Natural killer cell treated with Interleukin-12 subunit alpha and Interleukin-12 subunit beta and Interleukin-15 and Interleukin-18, amount 100 ng/mL, for 72 hours (primary cell): ENCODE measurements at places on chromosomes 11 and 22.

DNA sequence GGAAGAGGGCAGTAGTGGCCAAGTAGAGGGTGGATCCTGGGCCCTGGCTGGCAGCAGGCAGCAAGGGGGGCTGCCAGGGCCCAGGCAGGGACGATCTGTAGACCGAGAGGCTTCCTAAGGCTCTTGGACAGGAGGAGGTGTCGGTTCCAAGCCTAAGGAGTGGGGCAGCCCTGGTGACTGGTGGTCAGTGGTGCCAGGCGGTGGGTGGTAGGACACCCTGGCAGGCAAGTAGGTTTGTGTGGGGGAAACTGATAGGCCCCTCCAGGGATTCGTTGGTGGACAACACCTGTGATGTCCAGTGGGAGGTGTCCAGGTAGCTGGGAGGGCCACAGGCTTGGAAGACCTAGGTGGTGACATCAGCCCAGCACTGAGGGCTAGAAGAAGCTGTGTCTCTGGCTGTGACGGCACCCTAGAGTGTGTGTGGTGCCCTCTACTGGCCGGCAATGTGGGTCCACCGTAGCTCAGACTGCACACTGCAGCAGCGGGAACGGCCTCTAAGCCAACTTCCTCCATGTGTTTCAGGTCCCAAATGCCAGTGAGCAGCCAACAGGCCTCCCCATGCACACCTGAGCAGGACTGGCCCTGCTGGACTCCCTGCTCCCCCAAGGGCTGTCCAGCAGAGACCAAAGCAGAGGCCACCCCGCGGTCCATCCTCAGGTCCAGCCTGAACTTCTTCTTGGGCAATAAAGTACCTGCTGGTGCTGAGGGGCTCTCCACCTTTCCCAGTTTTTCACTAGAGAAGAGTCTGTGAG lies 9.4 kb upstream of the SAMM50 start:
- peak; percentile 74 for DNase-seq

DNA sequence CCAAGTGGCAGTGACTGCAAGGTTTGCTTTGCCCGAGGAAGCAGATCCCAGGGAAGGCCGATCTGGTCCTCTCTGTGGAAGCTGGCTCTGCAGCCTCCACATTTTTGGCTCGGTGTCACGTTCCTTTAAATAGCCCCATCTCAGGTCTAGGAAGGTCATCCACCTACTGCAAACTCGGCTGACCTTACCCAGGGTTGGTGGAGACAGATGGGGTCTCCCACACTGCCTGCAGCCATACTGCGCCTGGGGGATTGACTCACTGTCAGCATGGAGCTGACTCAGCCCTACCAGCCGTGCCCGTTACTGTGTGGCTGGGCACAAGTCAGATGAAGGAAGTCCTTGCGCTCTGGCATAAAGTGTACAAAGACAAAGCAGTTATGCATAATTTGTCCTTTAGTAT lies 16.9 kb downstream of the CDPF1 start:
- DNase-seq = no peak

DNA sequence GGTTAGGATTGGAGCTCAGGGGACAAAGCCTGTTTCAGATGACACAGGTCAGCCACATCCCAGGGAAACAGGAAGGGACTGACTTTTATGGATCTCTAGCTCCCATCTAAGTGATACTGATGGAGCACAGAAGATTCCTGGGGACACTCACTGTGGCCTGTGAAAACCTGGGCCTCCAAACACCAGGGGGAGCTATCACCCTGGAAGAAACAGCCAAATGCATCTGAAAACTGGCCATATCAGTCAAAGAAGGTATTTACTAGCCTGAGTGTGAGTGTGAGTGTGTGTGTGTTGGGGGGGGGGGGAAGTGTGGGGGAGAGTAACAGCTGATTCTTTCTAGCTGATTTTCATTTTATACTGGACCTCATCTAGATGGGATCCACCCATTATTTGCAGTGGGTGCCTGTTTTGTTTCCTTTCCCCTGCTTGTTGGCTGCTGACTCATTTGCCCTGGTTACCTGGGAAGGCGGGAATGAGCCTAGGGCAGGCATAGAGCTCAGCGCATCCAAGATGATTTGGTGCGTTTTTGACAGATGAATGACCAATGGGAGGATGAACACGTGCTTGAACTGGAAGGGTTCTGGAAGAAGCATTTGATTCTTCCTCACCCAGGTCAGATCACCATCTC lies 284.0 kb downstream of the KIRREL3 start:
- DNase-seq = no peak

GRCh38 chr22:38029370-38029769 lies 27.8 kb upstream of the PICK1 start:
- DNase-seq = no peak

- DNase-seq = peak; percentile 66
Observed at GRCh38 chr11:61254403-61255025, 13.5 kb downstream of the PGA5 start.

- DNase-seq = no peak
Observed at GRCh38 chr11:118091690-118092089, 4.9 kb upstream of the SMIM35 start.

DNA sequence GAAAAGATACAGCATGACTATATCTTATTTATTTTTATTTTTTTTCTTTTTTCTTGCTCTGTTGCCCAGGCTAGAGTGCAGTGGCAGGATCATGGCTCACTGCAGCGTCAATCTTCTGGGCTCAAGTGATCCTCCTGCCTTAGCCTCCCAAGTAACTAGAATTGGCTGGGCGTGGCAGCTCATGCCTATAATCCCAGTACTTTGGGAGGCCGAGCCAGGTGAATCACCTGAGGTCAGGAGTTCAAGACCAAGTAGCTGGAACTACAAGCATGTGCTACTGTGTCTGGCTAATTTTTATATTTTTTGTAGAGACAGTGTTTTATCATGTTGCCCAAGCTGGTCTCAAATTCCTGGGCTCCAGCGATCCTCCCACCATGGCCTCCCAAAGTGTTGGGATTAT lies 28.3 kb upstream of the CCDC134 start:
- DNase-seq = no peak

DNA sequence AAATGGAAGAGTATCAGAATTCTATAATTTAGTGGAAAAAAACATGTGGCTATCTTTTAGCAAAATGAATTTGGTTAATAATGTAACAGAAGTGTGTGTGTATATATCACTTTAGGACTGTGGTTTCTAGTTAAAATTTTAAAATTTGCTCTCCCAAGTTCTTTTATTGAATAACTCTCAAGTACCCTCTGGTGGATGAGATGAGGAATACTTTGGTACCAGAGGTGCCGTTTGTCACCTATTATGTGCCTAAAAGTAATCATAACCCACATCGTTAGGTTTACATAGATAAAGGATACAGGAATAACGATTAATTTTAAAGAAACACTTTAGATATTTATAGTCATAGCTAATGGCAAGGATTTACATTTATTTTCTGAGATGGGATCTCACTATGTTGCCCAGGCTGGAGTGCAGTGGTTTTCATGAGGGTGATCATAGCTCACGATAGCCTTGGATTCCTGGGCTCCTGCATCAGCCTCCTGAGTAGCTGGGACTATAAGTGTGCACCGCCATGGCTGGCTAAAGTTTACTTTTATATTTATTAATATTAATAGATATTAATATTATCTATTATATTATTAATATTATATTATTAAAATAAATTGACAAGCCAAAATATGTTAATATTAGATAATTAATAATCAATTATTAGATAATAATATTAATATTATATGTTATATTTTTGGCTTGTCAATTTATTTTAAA lies 66.7 kb upstream of the CAPRIN1 start:
- no peak for DNase-seq

DNA sequence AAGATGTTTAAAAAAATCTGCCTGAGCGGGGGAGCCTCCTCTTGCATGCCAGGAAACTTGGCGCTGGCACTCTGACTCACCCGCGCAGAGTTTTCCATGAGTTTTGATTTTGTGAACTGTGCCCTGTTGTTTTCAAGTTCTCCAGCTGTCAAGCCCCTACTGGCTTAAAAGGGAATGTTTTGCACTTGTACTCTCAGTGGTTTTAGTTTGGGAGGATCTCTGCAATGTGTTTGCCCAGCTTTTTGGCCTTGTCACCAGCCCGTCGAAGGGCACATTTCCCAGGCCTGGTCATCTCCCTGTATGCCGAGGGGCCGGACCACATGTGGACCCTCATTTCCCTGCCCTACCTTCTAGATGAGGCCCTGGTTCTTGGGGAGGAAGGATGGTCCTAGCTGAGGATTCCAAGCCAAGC lies 12.2 kb downstream of the MRGPRF start:
- no peak for DNase-seq

DNA sequence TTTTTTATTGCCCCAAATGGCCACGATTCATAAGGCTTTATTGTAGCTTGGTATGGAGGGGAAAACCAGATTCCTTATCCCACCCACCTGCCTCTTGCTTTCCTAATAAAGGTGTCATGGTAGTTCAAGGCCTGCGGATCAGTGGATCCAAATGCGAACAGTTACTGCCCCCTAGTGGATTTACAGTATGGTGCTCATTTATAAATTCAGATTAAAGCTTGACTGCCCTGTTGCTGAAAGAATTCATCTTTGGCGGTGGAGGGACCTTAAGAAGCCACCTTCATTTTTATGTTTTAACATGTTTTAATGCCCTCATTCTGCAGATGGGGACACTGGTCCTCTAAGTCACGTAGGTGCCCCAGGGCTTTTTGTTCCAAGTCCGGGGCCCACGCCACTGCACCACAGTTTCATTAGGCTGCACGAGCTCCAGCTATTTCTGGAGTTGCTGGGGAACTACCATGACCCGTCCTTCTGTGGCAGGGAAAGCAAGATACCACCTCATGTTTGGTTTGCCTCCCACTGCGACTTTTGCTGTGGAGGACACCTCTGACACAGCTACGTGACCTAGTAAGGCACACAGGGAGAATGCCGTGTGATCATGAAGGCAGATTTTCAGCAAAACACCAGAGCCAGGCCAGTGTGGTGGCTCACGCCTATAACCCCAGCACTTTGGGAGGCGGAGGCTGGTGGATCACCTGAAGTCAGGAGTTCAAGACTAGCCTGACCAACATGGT lies 15.6 kb upstream of the INCENP start:
- DNase-seq = peak; percentile 49

DNA sequence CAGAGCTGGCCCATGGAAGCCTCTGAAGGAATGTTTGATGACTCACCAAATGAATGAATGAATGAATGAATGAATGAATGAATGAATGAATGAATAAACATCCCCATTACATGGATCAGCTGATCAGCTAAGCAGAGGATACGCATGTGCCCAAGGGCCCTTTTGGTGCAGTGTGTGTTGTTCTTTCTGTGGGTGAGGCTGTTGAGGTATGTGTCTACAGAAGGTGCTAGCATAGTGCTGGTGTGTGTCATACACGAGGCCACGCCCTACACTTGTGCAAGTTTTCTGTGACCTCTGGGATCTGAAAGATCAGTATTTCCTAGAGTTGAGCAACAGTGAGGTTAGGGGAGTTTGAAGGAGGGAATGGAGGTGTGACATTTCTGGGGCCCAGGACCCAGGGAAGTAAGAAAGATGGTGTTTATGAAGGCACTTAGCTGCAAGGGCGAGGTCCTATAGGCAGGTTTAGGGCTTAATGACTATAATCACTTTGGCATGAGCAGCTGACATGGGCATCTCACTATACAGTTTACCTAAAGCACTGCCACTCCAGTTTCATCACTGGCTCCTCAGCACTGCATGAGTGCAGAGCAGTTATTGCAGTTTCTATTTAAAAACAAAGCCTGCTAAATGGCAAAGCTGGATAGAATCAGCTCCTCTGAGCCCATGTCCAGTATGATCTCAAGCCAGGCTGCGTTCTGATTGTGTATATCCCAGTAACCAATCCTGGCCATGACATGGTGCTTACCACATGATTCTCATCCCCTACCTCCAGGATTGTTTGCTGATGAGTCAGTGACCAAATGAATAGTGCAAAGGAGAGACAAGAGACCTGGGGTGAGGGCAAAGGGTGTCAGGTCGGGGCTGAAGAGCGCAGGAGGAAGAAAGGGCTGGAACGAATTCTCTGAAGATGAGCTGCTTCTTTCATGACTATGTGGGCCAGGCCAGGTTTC lies 36.4 kb upstream of the E2F8 start:
- no peak for DNase-seq

- no peak for DNase-seq
Observed at GRCh38 chr11:94854770-94855633, 86.8 kb downstream of the AMOTL1 start.

GRCh38 chr11:82406611-82407010 lies 327.1 kb downstream of the FAM181B start:
- DNase-seq = no peak

GRCh38 chr11:105220121-105220520 lies 80.6 kb upstream of the CARD18 start:
- no peak for DNase-seq

DNA sequence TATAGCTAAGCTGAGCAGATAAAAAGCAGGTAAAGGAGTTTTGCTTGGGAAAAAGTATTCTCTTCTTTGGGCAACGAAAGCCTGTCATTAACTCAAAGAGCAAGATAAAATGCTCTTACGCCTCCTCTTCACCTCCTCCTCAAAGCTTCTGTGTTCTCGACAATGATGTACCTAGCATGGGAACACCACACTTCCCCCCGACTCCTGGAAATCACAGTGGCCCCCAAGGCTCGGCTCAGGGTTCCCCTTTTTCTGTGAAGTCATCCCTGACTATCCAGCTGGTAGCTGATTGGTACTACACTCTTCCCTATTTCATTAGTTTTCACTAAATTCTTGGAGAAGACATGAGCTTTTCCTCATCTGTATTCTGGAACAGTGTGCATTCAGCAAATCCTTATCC lies 336.1 kb downstream of the LARGE1 start:
- DNase-seq = no peak

- DNase-seq = no peak
Observed at GRCh38 chr11:88414981-88415413, 77.5 kb upstream of the CTSC start.

GRCh38 chr11:26793487-26793886 lies 71.6 kb upstream of the SLC5A12 start:
- DNase-seq = no peak

DNA sequence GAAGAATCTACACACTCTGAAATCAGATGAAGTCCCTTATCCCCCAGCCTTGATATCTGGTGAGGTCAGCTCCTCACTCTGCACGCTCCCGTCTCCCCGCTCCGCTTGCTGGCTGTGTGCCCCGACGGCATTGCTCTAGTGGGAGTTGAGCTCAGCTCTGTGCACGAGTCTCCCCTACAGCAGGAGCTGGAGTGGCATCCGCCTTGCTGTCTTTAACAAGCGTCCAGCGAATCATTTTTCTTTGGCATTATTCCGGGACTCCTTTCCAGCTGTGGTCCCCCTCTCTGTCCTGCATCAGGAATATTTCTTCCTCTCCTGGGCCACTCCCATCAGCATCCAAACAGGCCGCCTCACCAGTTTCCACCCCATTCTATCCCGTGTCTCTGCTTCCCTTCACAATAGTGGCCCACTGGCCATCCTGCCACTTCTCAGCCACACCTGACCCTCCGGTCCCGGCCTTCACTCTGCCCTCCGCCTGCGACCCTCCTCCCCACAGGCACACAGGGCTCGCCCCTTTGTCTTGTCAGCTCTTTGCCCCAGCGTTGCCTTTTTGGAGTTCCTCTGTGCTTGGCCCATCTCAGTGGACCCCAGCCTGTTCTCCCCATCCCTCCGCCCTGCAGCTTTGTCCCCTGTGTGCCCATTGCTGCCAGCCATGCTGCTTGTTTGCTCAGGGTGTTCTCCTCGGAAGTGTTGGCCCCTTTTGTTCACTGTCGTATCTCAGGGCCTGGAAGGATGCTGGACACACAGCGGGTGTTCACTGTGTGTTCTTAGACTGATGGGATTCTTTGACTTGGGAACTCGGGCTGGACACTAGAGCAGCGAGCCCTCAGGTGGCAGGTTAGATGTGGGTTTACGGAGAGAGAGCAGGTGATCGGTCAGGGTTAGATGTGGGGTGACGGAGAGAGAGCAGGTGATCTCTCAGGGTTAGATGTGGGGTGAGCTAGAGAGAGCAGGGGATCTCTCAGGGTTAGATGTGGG lies 441.8 kb downstream of the TBC1D22A start:
- no peak for DNase-seq
